ENCODE measurements at places on chromosomes 4 and X.

DNA sequence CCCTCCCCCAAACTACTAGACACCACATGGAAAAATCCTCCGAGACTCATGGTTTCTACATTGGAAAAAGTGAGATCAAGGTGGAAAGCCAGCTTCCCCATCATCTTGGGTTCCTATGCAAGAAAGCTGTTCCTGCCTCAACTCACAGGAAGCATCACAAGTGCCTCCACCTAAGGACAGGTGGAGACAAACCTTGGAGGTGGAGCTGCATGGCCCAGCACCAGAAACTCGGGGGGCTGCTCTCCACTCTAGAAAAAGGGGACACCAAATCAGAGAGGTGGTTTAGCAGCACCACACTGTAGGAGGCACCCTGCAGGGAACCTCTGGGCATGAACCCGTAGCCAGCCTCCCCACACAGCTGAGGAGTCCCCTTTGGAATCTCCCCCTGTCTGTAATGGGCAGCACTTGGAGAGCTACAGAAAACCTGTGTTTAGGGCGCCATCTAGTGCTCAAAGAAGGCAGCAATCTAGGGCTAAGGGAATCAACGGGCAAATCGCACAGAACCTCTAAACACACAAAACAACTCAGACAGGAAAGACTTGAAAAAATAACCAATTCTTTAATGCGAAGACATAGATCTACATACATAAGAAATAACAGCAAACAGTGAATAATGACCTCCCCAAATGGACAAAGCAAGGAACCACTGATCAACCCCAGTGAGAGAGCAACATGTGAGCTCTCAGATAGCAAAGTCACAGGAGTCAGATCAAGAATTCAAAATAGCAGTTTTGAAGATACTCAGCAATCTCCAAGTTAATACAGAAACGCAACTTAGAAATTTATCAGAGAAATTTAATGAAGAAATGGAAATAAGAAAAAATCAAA is 37.0 kb upstream of the ZBTB33 start:
- peak; percentile 33 for DNase-seq

DNA sequence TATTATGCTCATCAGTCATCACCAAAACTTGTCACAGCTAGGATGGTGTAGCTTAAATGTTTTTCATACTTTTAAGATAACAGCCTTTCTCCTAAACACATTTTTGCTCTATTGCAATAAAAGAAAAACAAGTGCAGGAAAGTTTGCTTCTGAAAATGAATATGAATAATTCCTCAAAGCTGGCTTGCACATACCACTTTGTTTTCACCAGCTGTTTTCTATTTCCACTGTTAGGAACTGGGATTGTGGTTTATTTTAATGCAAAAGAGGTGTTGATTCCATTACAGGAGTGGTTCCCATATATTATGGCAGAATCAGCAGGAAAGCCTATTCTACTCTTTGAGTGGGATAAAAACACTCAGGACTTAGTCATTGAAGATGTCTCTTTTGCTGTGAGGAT is 145.9 kb downstream of the PPA2 start:
- DNase-seq, result no peak

DNA sequence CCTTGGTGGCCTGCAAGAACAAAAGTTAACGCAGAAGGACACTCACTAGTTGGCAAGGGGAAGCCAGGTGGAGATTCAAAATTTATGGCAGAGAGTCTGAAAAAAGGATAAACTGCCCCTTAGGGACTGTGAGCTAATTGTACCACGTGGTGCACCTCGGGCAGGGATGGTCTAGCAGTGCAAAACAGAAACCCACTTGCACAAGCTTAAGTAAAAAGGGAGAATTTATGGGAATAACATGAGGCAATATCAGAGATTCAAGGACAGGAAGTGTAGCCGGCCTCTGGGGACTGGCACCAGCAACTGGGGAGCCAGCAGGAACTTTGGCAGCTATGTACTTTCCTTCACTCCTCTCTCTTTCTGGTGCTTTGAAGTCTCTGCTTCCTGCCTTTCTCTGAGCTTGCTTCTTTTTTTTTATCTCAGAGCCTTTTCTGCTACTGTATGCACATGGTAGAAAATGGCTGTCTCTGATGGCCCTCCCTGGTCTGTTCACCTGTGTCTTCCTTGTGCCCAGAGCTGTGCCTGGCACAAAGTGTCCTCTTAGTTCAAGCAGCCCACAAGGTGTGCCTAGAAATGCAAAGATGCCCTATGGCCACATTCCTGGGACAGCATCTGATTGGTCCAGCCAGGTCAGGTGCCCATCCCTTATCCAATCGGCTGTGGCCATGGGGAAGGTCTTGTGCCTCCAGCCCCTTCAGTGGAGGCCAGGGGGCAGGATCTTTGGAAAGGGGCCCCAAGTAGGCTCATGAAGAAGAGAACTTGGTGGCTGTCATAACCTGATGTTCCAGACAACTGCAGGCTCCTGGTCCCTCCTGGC is 114.8 kb upstream of the ATP6AP2 start:
- no peak for DNase-seq

DNA sequence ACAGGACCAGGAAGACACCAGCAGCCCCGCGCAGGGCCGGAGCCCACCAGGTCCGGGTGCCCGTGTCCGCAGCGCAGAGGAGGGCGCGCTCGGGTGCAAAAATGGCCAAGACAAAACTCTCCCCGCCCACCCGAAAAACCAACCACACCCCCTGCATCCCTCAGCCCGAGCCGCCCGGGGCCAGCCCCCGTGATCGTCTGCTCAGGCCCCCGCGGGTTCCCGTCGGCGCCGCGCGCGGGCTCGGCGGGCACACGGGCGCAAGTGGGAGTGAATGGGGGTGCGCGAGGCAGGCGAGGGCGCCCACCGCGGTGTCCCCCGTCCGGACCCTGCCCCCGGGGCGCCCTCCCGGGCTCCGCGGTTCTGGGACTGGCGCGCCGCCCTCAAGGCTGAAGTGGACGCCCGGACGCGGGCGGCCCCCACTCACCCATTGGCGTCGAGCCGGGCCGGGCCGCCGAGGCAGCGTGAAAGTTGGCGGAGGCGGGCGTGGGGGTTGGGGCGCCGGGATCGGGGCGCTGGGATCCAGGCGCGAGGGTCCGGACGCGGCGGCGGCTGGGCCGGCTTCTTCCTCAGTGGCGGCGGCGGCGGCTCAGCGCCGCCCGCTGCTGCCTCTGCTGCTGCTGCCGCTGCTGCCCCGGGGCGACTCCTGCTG is 393 bp downstream of the SH3KBP1 start:
- no peak for DNase-seq

DNA sequence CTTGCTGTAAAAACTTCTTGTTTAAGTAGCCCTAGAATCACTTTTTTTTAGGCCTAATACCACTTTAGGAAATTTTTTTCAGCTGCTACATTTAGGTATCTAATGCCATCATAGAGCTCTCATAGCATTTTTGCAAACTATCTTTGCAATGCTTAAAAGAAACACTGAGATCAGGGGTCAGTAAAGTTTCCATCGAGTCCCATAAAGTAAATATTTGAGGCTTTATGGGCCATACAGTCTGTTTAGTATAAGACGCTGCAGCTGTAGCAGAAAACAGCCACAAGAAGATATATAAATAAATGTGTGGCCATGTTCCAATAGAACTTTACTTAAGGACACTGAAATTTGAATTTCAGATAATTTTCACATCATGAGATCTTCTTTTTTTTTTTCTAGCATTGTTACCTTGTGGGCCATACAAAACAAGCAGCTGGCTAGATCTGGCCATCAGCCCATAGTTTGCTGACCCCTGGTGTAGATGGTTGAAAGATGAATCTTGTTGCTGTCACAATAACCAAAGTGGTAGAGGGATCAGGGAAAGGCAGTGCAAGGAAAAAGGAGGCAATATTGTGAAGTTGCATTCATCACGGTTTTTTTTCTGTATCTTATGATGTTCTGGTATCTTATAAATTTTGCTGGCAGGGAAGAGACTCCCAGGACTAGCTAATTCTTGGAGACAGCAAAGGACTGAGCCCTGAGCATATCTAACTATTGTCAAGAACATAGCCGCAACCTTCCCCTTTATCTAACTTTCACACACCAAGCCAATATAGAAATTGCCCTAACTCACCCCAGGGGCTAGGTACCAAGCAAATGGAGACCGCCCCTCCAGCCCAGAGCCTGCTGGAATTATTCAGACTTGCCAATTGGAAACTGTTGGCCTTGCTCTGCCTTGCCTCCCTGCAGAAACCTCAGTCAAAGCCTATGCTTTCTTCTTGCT is 46.6 kb downstream of the RASGEF1B start:
- DNase-seq, result no peak

- no peak for DNase-seq
These were observed 12.0 kb upstream of the NAT8L start for GRCh38 chr4:2047031-2047660.

- DNase-seq, result no peak
These were observed 171.1 kb upstream of the ANKRD50 start for GRCh38 chr4:124883632-124884031.

DNA sequence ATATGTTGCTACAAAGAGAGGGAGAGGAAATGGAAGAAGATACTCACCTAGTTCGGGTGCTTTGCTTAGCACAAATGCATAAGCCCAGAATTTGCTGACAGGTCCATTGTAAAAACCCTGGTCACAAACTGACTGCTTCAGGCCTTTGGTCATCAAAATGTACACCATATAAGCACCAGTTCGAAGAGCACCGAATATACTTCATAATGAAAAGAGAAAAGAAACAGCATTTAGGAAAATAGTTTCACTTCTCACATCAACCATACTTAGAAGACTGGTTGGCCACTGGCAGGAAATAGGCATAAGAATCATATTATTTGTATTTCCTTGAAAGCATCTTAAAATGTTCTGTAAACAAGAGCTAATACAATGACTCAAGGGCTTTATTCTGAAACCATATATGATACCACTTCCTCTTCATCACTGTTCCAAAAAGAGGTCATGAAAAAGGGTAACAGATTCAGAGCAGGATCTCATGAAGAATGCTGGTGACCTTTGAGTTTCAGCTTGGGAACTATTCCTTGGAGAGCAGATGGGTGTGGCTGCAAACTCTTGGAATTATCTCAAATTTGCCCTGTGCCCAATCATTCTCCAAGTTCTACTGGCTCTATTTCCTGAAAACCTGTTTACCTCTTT is 138.7 kb downstream of the ELOVL6 start:
- no peak for DNase-seq

- no peak for DNase-seq
These were observed 84.5 kb upstream of the DKK2 start for GRCh38 chr4:107120661-107121060.

DNA sequence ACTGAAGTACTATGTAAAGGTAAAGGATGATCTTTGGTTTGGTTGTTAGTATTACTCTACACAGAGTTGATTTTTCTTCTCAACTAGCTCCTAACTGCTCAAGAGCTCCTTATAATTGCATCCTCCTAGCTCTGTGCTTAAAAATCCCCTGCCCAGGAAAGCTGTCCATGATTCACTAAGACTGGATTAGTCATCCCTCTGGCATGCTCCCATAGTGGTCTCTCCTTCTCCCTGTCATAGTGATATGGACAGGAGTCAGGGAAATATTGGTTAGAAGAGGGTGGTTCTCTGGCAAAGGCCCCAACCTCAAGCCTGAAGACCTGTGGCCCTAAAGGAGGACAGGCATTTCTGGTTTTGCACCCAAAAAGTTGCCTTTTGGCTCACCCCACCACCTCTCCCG is 242.3 kb upstream of the KCNIP4 start:
- DNase-seq, result no peak

- no peak for DNase-seq
These were observed 61.6 kb upstream of the BTC start for GRCh38 chr4:74855879-74856278.

DNA sequence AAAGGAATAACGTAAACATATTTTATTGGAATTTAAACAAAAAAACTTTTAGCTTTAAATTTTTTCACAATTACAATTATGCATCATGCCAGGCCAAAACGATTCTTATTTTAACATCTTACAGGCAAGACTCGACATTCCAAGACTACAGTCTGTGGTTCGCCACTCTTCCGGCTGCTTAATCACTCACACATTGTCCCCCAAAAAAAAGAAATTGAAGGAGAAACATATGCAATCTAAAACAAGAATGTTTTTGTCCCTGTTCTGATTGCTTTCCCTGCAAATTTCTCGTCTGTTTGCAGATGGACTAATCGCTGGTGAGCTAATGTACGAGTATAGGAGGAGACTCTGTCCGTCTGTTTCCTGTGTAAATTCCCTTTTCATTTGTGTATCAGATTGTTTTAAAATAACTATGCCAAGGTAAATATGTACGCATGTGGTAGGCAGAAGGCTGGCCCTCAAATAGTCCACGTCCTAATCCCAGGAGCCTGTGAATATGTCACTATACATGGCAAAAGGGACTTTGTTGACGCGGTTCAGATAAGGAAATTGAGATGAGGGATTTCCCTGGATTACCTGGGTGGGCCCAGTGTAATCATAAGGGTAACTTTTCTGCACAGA is 37.7 kb upstream of the MTNR1A start:
- no peak for DNase-seq

DNA sequence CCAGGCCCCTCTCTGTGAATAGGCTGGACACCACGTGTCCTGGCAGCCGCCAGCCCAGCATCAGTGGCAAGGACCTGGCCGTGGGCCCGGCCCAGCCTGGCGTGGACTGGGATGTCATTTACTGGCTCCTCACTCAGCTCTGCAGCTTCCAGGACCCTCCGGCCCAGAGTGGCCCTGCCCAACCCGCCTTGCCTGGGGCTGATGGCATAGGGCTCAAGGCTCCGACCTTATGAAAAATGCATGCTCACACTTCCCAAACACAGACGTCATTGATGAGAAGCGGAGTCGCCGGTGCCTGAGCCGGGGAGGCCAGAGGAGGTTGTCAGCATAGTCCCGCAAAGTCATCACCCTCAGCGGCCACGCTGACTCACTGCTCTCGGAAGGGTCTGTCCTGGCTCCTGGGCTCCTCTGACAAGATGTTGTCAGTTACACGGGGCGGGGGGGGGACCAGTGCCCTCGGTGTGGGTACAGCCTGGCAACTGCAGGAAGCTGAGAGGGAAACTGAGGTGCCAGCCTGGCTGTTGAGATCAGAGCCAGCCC is 14.3 kb downstream of the CFAP99 start:
- DNase-seq, result no peak

GRCh38 chrX:10526451-10526850 is 93.9 kb downstream of the MID1 start:
- no peak for DNase-seq

GRCh38 chr4:122221322-122221721 is 69.2 kb downstream of the BLTP1 start:
- no peak for DNase-seq

GRCh38 chrX:7948483-7948882 is 21.3 kb upstream of the PNPLA4 start:
- DNase-seq, result no peak

DNA sequence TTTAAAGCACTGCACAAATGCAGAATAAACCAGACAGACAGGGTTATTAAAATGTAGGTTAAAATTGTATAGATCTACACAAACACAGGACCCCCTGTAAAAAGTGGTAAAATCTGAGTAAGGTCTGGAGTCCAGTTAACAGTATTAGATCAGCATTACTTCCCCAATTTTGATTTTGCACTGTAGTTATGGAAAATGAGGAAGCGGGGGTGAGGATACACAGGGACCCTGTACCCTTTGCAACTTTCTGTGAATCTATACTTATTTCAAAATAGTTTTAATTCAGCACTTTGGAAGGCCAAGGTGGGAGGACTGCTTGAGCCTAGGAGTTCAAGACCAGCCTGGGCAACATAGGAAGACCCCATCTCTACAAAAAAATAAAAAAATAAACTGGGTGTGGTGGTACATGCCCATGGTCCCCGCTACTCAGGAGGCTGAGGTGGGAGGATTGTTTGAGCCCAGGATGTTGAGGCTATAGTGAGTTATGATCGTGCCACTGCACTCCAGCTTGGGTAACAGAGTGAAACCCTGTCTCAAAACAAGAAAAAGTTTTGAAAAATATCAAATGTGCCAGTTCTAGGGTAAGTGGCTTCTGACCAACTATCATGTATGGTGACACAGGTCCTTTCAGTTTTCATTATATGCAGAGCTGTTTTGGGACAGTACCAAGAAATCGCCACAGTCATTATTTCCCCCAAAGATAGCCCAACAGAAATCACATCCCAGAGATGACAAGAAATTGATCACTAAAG is 17.7 kb downstream of the SEL1L3 start:
- DNase-seq, result no peak
